Osteocyte (in vitro differentiated cells): ENCODE measurements at places on chromosomes 11 and 22. TPM values are rescaled to one million over a fixed set of nuclear protein-coding genes. Genes with fewer than 3 reads are reported as not detected.
A peak's percentile ranks its signal among the peaks of the same experiment; 100 is the strongest.

GRCh38 chr11:95762534-95762933 lies 27.0 kb downstream of the FAM76B start:
- H3K36me3 ChIP-seq = peaks cover 2% of the 10 kb centered on the region
- H3K27me3 ChIP-seq = peaks cover 23% of the 10 kb centered on the region
- H3K4me1 ChIP-seq = no peaks in the 10 kb centered on the region
- no peak overlapping the region for H3K27ac ChIP-seq
- DNase-seq = no peak
- H3K4me3 ChIP-seq = no peak overlapping the region

The CDC42EP1 gene
- total RNA-seq = 282 and 283 TPM in 2 replicates

DNA sequence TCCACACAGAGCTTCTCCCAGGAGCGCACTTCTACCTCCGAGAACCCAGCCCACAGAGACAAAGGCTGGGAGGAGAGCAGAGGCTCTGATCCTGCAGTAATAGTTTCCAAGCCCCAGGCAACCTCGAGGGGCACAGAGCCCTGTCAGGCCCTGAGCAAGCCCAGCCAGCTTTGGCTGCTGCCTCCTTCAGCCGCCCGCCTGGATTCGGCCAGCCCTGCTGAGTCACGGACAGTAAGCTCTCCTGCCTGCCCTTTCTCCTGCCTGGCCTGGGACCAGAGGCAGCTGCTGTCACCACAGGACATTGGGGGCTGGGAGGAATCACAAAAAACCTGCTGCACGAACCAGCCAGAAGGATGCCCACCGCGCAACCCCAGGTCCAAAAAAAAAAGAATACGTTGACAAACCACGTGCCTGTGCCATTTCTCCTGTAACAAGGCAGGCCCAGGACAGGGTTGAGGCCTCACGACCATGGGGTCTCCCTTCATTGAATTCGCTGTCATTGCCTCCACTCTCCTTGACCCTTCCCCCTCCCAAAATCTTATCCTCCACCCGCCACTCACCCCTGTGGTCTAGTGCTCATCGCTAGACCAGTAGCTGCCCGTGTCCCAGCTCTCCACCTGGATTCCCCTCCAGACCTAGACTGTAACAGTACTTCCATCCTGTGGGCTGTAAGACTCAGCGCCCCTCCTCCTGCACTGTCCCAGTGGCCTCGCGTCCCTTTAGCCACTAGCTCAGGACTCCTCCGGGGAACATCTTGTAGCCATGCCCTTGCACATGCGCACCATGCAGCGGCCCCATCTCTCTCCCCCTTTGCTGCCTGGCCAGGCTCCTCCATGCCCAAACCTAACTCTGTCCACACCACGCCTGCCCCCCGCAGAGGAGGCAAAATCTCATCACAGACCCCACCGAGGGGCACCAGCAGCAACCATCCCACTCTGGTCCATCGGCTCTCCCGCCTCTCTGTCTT lies 7.4 kb upstream of the SLC22A12 start:
- H3K27me3 ChIP-seq = peaks cover 21% of the 10 kb centered on the region
- H3K4me1 ChIP-seq = no peaks in the 10 kb centered on the region
- no peak overlapping the region for H3K4me3 ChIP-seq
- H3K36me3 ChIP-seq = no peaks in the 10 kb centered on the region

The INCENP gene
- 26.2 and 27.7 TPM in 2 replicates for total RNA-seq

GRCh38 chr11:7537265-7537664 lies 23.5 kb downstream of the PPFIBP2 start:
- no peak overlapping the region for H3K4me3 ChIP-seq
- DNase-seq = no peak
- H3K27ac ChIP-seq = no peak overlapping the region
- H3K36me3 ChIP-seq = no peaks in the 10 kb centered on the region
- H3K4me1 ChIP-seq = no peaks in the 10 kb centered on the region

DNA sequence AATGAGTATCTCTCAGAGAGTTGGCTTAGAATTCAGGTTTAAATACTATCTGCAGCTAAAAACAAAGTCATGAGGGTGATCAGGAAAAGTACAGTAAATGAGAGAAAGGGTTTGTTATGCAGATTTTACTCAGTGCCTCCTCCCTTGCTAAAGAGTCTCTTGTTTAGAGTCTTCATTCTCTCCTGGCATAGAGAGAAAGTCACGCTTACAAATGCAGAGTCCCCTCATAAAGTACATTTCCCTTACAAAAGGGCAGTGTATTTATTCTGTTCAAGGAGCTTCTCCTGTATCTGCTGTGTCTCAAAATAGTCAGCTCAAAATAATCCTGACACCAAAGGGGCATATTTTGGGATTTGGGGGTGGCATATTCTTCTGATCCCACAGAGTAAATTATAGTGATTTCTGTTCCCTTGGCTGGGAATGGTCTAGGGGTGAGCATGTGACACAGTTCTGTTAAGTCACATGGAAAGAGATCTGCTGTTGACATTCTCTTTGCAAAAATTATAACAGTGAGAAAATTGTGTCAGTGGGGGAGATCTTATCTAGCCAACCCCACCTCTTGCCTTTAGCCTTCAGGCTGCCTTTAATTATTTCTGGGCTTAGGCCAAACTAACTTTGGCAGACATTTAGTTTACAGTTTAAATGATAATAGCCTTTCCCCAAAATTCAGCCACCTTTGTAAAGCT lies 102.9 kb downstream of the MTNR1B start:
- peak overlapping the region; percentile 44 for H3K27ac ChIP-seq
- no peak for DNase-seq
- H3K27me3 ChIP-seq = no peaks in the 10 kb centered on the region
- peaks cover 45% of the 10 kb centered on the region for H3K4me1 ChIP-seq
- H3K36me3 ChIP-seq = peaks cover 2% of the 10 kb centered on the region

DNA sequence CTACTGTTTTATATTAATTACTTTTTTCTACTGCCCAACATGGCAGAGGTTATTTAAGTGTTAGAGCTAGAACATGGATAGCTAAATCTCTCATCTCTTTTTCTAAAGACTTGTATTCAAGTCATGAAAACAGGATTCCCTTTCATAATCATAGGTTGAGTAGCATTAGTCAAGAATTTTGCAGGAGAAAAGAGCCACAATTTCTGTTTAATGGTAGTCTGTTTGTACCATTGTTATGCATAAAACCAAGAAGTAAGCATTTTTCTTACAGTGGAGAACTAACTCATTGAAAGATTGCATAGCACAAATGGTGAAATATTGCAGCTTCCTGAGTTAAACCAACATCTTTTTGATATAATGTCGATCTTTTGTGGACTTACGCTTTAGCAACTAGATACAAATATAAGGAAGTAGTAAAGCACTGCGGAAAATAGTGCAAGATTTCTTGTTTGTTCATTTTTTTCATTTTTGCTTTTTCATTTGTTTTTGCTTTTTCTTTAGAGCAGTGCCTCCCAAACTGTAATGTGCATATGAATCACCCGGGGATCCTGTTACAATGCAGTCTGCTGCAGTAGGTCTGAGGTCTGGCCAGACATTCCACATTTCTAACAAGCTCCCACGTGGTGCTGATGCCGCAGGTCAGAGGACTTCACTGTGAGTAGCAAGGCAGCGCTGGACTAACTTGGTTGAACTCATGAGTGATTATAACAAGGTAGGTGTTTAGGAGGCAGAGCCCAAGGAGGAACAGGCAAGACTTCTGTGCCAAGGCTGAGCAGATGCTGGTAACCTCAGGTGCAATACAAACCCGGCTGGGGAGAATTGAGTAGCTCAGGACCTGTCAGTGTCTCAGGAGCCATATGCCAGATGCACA lies 4.6 kb downstream of the ETS1 start:
- H3K4me1 ChIP-seq = peaks cover 19% of the 10 kb centered on the region
- DNase-seq = no peak
- H3K36me3 ChIP-seq = no peaks in the 10 kb centered on the region
- peaks cover 24% of the 10 kb centered on the region for H3K27me3 ChIP-seq
- peak overlapping the region; percentile 66 for H3K27ac ChIP-seq
- no peak overlapping the region for H3K4me3 ChIP-seq

- no peak overlapping the region for H3K27ac ChIP-seq
- H3K4me3 ChIP-seq = no peak overlapping the region
- H3K4me1 ChIP-seq = no peaks in the 10 kb centered on the region
Observed at GRCh38 chr22:48856308-48856615, 971.4 kb downstream of the BRD1 start.

The MRGPRX2 gene
- not detected in 2 replicates for total RNA-seq

DNA sequence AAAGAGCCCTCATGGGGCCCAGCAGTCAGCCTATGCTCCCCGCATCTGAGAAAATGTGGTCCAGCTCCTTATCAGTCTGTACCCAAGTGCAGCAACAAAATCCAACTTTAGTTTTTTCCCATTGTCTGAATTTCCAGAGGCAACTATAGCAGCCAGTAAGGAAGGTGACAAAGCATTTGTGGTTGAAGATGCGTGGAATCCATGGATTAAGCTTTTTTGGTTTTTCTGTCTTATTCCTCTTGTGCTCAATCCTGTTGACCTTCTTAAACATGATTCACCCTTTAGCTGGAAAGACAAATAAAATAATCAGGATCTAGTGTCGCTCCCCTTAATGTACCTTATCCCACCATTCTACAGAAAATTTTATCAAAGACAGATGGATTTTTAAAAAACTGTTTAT lies 14.3 kb downstream of the GDPD4 start:
- no peaks in the 10 kb centered on the region for H3K36me3 ChIP-seq
- H3K4me1 ChIP-seq = peaks cover 15% of the 10 kb centered on the region
- no peak overlapping the region for H3K4me3 ChIP-seq
- DNase-seq = no peak
- peaks cover 24% of the 10 kb centered on the region for H3K27me3 ChIP-seq

- H3K4me3 ChIP-seq = no peak overlapping the region
- H3K27me3 ChIP-seq = no peaks in the 10 kb centered on the region
- H3K27ac ChIP-seq = no peak overlapping the region
- peaks cover 8% of the 10 kb centered on the region for H3K36me3 ChIP-seq
- no peak for DNase-seq
- H3K4me1 ChIP-seq = no peaks in the 10 kb centered on the region
Observed at GRCh38 chr11:43419460-43419859, 60.7 kb downstream of the TTC17 start.

DNA sequence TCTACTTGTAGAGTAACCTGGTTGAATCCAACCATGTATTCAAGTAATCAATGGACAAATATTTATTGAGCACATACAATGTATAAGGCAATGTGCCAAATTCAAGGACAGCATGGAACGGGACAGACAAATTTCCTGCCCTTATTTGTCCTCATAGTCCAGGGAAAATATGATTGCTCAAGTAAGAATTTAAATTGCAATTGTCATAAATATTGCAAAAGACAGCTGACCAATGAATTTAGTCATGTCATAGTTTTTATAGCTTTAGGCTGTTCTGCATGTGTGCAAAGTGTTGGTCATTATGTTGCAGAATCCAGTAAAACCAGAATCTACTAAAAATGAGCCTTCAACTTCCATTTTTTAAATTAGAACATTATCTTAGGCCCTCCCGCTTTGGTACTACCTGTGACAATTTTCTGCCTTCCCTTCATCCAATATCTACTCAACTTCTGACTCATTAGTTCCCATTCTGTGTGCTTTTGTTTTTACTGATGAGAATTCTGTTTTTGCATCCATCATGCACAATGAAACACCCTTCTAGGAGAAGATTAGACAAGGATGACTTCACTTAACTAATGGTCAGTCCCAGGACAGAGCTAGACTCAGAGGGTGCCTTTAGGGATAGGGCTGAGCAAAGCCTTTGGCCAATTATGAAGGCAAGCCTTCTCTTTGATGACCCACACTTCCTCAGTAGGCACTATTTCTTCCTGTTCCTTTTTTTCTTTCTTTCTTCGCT lies 45.8 kb upstream of the FIBIN start:
- H3K36me3 ChIP-seq = no peaks in the 10 kb centered on the region
- H3K27me3 ChIP-seq = no peaks in the 10 kb centered on the region
- peak overlapping the region; percentile 94 for H3K27ac ChIP-seq
- no peak for DNase-seq
- H3K4me3 ChIP-seq = no peak overlapping the region

The CCND1 gene
- total RNA-seq = 180 and 183 TPM in 2 replicates

GRCh38 chr11:115930886-115931547 lies 426.8 kb upstream of the CADM1 start:
- H3K36me3 ChIP-seq = no peaks in the 10 kb centered on the region
- peaks cover 27% of the 10 kb centered on the region for H3K27me3 ChIP-seq
- no peak for DNase-seq
- no peak overlapping the region for H3K4me3 ChIP-seq
- no peak overlapping the region for H3K27ac ChIP-seq
- H3K4me1 ChIP-seq = peaks cover 18% of the 10 kb centered on the region
